ENCODE measurements at places on chromosomes 3 and 15.

DNA sequence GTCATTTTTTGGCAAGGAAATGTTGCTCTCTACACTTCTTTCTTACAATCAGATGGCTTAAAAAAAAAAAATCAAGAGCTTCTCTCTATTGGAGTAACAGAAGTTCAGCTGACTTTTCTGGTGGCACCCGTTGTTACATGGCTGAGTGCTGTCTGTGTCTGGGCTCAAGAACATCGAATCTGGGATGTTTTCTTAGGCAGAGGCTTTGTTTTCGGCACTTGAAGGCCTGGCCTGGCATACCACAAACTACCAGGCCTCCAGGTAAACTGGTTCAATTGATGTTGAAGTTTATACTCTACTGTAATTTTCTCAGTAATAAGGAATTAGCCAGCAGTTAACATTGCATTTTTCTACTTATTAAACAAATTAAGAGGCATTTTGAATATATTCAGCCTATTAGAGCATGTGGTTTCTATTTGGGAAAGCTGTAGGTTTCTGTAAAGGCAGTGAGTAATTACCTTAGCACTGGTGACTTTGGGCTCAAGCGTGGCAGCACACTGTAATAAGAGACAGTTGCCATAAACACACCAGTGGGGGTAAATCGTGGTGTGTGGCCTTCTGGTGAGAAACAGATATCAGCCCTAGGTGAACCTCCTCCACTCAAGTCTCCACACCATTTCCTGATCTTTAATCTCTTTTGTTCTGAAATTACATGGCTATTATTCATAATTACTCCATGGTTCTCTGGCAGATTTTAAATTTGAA lies 544.7 kb downstream of the MECOM start:
- no peak for DNase-seq

- no peak for DNase-seq
Observed at GRCh38 chr15:35383506-35383905, 162.5 kb downstream of the DPH6 start.

DNA sequence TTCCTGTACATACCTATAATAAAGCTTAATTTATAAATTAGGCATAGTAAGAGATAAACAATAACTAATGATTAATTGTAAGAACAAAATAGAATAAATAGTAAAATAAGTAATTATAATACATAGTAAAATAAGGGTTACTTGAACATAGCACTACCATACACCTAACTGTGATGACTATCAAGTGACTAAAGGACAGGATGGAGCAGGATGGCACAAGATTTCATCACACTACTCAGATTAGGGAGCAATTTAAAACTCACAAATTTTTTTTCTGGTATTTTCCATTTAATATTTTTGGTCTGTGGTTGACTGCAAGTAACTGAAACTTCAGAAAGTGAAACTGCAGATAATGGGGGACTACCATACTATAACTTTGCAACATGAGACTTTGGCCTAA lies 14.8 kb downstream of the RFX7 start:
- no peak for DNase-seq

DNA sequence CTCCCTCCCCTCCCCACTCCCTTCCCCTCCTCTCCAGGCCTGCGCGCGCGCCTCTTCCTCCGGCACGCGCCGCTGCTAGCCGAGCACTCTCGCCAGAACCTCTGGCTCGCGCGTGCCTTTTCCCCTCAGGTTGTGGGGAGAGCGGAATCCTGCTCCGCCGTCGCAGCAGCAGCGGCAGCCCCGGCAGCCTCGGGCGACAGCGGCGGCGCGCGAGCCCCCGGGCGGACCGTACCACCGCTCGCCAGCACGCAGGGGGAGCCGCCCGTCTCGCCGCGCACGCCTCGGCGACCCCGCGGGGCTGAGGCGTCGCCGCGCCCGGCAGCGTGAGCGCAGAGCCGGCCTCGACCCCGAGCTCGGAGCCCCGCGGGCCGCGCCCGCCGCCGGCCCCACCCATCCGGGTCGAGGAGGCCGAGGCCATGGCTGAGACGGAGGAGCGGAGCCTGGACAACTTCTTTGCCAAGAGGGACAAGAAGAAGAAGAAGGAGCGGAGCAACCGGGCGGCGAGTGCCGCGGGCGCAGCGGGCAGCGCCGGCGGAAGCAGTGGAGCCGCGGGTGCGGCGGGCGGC lies at the start of gene CDV3:
CDV3 (plus strand) TSS at position 58 of the 566 bp plus-strand sequence; CDS start at position 417, 359 bp downstream.
- no peak for DNase-seq

GRCh38 chr3:22101351-22101750 lies 350.3 kb upstream of the ZNF385D start:
- peak; percentile 39 for DNase-seq

DNA sequence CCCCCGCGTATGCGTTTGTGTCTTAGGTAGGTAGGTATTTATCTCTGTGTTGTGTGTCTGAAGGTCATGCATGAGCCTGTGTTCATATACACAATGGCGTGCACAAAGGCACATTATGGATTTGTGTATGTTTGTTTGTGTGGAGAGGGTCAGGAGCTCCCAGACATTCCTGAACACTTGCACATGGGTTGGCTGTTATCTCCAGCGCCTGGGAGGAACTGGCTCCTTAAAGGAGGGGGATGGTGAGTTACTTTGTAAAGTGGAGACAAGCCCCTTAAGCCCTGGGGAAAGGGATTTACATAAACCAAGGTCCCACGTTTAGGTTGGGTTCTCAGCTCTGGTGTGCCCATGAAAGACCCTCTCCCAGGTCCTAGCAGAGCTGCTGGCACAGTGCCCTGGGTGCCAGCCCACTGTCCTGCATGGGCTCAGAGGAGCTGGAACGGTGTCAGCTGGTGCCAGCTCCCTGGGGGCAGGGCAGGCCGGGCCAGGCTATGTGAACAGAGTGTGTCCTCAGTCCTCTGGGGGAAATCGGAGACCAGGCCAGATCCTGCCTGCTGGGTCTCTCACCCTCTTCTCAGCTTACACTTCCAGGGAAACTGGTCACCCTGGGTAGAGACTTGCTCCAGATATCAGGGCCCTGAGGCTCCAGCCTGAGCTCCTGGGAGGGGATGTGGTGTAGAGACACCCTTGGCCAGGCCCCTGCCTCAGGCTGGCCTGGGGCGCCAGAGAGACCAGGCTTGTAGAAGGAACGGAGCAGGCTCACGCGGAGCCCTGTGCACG lies 25.1 kb downstream of the SNX33 start:
- DNase-seq, result no peak

DNA sequence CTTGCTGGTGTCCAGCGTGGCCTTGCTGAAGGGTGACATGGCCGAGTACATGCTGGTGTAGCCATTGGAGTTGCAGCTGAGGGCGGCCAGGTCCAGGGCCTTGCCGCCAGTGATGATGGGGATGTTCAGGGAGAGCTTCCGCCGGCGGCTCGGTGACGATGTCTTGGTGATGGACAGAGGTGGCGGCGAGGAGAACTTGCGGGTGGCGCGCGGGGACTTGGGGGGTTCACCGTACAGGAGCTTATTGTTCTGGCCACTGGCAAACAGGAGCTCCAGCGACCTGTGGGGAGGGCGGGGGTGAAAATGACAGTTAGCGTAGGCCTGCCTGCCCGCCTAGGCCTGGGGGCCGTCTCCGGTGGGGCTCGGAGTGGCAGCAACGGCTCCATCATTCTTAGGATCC lies 59.0 kb upstream of the CTSH start:
- no peak for DNase-seq
